ENCODE measurements at places on chromosomes 1 and 21.

GRCh38 chr1:197146101-197147095 is at the start of gene ASPM:
ASPM (minus strand) TSS chr1:197146669; CDS start chr1:197146437, 232 bp downstream.
- DNase-seq, result peak; percentile 92

DNA sequence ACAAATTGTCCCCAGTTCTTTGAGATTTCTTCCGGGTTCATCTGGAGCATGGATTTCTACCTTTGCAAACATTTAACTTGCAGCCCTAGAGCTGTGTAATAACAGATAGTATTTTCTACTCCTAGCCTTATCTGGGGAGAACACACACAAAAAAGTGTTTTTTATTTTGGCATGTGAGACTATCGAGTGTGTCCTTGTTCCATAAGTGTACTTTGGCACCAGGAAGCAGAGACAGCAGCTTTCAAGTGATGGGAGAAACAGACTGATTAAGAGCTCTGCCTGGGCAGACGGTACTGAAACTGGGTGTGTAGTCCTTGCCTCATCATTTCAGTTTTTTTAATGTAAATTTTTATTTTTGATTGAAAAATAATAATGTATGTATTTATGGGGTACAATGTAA is 297.4 kb downstream of the ST6GALNAC3 start:
- DNase-seq, result no peak

DNA sequence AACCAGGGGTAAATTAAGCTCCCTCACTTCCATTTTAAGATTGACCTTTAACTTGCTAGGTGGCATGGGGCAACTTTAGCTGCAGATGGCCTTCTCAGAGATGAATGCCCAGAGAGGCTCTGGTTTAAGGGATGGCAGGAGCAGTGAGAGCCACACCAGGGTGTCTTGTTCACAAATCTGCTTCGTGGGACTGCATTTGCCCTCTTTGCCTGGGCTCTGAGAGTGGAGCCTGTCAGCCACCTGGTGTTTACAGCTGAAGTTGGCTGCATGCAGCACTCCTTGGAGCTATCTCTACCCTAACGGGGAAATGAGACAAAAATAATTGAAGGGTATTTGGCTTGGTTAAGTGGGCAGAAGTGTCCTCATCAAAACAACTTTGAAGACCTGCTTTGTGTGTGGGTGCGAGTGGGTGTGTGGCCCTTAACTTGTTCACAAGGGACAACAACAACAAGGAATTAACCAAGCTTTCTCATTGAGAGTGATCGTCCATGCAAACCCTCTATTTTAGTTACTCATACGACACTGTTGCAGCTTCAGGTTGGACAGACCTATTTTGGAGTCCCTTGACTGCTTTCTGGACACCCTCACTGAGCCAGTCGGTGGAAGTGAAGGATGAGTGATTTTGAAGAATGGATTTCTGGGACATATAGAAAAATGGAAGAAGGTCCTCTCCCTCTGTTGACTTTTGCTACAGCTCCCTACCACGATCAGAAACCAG is 29.8 kb downstream of the PGM1 start:
- peak; percentile 56 for DNase-seq

DNA sequence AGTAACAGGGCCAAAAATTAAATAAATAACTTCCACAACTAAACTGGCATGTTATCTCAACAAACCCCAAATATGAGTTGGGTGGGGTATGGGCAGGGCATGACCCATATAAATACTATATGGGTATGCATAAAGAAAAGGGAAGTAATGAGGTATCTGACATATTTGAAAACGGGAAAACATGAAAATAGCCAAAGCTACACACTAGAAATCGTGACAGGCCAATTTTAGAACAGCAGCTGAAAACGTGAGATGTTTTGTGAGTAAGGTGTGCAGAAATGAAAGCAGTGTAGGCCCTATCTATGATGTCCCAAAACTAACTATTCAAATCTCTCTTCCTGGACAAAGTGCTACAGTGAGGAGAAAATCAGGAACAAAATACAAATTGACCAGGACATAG is 537.9 kb upstream of the NR5A2 start:
- DNase-seq, result no peak

DNA sequence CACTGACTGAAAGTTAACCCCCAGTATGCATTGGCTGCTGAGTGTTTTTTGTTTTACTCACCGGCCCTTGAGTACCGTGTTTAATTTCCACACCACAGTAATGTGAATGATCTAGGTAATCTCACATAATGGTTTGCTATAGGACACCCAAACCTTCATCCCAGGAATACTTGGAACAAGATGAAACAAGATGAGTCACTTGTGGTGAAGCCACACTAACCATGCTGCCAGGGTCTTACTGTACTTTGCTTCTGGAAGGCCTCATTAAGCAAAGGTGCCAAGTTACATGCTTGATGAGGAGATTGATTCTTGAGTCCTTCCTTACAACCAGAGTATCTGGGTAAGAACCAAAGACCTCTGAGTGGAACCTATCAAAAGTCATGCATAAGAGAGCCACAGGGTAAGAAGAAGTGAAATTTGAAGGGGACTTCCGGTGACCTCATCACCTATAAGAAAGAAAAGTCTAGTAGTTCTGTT is 163.3 kb downstream of the NRIP1 start:
- no peak for DNase-seq

- DNase-seq, result no peak
These were observed 3.8 kb downstream of the TNN start for GRCh38 chr1:175071276-175071943.

DNA sequence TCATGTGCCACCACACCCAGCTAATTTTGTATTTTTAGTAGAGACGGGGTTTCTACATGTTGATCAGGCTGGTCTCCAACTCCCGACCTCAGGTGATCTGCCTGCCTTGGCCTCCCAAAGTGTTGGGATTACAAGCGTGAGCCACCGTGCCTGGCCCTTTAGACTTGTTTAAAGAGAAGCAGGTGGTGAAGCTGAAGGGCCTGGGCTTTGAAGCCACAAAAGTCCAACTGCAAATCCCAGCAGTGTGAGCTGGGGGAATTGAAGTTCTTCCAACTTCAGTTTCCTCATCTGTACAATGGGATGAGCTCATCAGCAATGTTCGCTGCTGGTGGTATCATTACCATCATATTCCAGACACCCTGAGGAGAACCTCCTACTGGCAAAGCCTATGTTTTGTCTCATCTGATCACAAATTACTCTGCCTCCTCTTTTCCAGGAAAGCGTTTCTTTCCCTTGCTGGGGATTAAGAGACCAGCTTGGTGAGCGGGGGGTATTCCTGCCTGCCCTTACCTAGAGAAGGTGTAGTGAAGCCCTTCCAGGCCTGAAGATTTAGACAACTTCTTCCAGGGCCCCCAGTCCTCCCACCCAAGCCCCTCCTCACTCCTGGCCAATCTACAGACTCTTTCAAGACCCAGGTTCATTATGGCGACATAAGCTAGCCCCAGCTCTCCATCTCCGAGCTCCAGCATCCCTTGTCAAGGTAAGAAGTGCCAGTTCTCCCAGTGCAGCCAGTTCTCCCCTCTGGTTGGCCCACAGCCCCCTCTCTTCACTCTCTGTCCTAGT is 2.4 kb upstream of the SHISA4 start:
- DNase-seq, result no peak

DNA sequence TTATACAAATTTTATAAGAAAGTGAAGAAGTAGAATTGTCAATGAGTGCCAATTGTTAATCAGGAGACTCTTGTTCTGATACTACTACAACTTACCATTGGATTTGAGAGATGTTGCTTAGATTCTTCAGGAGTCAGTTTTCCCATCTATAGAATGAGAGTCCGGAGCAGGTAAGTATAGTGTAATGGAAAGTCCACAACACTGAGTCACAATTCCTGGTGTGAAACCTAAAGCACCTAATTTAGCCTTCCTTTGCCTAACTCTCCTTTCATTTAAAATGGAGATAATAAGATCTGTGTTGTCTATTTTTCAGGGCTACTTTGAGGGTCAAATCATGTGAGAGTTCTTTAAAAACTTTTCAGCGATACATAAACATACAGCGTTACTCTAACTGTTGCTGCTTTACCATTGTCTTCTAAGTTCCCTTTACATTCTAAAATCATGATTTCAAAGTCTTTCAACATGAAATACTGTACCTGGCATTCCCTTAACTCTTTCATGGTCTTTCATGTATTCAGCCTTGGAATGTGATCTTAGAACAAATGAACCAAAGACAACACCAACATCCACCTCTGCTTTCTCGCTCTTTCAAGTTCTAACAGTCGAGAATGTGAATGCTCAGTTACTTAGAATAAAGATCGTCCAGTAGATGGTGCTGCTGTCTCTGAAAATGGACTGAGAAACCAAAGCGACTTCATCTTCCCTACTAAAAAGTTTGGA is 90.9 kb downstream of the SLC30A10 start:
- DNase-seq, result peak; percentile 61

DNA sequence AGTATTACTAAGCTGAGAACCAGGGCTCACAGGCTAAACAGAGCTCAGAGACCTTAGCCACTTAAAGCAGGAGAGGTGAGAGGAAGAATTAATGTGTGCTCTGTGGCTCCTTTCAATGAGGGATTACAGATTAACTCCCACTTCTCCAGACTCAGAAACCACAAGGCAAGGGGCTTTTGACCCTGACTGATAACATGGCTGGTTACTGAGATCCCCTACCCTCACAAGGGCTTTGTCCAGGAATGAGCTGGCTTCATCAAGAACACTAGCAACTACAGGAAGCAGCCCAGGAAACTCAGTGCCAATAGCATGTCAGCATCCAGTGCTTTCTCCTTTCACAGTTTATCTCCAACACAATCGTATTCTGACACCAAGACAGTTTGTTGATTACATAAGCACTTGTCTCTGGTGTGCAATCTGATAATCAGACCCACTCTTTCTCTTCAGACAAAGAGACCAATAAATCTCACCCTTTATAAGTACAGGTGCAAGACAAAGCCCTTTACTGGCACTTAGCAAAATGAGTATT is 38.8 kb downstream of the ERI3 start:
- no peak for DNase-seq

DNA sequence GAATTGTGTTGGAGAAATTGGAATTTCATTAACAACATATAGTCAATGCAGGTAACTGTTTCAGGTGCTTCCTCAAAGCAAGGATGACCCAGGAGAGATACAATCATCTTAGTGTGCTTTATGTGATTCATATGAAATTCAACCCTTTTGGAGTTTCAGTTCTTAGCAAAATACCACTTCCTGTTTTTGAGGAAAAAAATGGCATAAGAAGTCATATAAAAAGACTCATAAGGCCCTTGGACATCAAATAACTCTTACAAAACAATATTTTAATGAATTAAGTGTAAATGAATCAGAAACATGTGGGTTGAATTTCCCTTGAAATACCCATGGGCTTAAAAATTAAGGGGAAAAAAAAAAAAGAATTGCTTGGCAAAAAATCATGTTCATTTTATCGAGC is 926.6 kb downstream of the LTN1 start:
- no peak for DNase-seq

DNA sequence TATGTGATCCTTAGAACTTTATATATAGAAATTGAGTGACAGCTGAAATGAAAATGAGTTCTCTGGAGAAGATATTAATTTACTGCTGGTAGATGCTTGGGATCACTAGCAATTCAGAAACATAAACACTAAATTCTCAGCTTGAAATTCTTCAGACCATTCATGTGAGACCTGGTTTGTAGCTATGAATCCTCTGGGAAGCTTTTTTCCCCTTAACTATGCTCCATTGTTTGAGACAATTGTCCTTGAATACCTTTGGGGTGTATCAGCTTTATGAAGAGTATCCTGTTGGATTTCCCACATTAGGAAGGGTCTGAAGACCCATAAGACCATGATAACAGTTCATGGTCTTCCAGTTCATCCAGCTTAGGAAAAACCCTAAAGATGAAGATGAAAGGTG is 4.6 kb upstream of the DENND1B start:
- DNase-seq, result no peak

Measured in NCI-H1694 treated with DMSO at 0.1 percent for 48 hours (cell line).